ENCODE measurements at places on chromosomes 2 and 18.

DNA sequence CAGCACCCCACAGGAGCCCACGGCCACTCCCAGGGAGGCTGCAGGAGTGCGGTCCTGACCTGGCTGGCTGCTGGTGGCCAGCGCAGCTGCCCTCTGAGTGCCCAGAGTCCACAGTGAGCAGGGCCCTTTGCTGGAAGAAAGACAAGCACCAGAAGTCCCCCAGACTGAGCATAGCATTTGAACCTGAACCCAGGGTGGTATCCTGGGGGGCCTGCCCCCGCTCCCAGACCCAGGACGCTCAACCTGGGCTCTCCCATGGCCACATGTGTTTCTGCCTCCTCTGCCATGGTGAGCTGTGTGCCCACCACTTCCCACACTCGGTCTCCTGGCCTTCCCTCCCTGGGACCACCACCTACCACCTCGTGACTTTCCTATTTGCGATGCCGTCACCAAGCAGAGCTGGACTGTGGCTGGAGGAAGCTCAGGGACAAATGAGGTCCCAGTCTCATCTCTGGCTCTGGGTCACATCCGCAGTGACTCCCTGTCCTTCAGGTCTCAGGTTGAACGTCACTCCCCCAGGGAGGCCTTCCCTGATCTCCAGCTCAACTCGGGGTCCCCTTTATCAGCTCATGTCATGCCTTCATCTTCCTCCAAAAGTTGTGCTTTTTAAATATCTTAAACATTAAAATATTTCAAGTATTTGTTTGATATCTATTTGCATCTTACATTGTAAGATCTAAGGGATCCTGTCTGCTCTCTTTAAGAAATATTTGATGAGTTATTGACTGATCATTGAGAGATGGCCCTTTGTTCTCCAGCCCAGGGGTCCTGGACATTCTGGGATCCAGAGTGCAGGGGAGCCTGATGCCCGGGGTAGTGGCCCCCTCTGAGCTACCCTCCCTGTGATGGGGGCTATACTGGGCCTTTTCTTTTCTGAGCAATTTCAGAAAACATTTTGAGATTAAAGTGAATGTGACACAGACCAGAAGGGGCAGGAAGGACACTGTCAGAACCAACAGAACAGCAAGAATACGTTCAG is 16.4 kb upstream of the GPR55 start:
- no peak for DNase-seq

DNA sequence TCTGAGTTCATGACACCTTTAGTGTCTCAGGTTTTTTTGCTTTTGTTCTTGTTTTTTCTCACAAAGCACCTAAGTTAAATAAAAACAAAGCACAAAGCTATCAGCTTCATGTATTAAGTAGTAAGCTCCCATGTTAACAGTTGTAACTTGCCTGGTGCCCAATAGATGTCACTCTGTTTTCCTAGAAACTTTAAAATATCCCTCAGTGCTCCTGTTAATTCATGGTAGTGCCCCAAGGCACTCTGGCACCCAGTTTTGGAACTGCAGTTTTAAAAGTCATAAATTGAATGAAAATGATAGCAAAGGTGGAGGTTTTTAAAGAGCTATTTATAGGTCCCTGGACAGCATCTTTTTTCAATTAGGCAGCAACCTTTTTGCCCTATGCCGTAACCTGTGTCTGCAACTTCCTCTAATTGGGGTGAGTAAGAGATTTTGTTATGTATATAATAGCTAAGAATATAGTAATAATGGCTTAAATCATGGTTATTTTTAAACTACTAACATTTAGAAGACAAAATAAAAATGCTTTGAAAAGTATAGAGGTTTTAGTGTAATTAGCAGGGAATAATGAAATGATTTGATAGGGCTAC is 555.0 kb upstream of the TMEFF2 start:
- DNase-seq, result peak; percentile 8

- DNase-seq, result no peak
These were observed 75.9 kb downstream of the DNMT3A start for GRCh38 chr2:25265802-25266201.

DNA sequence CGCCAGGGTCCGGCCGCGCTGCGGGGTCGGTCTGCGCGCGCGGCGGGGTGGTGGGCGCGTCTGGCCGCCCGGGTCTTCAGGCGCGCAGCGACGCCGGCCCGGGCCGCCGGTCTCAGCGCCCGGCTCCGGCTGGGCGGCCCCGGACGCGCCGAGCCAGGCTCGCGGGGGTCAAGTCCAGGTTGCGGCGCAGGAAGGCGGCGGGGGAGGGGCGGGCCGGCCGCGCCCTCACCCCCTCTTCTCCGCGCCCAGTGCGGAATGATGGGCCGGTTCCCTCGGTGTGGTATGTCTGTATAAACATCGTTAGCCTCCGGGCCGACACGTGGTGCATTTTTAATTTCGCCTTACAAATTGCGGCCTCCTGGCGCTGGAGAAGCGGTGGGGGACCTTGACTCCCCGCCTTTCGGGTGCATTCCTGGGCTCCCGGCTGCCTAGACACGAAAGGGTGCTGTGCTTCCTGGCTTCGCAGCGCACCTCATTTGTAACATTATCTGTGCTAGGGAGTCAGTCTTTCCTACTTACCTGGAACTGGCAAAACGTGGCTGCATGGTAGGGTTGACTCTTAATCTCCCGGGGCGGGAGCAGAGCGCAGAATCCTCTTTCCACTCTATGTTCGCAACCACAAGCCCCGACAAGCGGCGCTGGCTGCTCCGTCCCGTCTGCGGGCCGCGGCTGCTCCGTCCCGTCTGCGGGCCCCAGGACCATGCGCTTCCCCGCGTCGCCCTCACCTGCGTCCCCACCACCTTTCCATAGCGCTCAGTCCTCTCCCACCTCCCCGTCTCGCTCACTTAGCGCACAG is 69.0 kb downstream of the CTAGE1 start:
- DNase-seq, result peak; percentile 41

- no peak for DNase-seq
These were observed 38.4 kb upstream of the GMCL1 start for GRCh38 chr2:69791045-69791444.

Data from HTR-8/SVneo (cell line).